ENCODE measurements at places on chromosomes 12 and 14. TPM values are rescaled to one million over a fixed set of nuclear protein-coding genes. Genes with fewer than 3 reads are reported as not detected.
A peak's percentile ranks its signal among the peaks of the same experiment; 100 is the strongest.

The VSIG10 gene
- total RNA-seq: 22.6 TPM

GRCh38 chr14:39005044-39005880 lies 97.8 kb downstream of the SEC23A start:
- DNase-seq: no peak

- no peak for DNase-seq
Measured at GRCh38 chr12:121501946-121502345, 78.9 kb downstream of the KDM2B start.

- DNase-seq: peak; percentile 88
Measured at GRCh38 chr12:18250313-18250916, 10.9 kb upstream of the PIK3C2G start.

The OTOGL gene
- total RNA-seq: 0.13 TPM

- peak; percentile 42 for DNase-seq
Measured at GRCh38 chr14:106308839-106309389, 782.5 kb downstream of the TMEM121 start.

The SPIC gene
- total RNA-seq: not detected

- no peak for DNase-seq
Measured at GRCh38 chr12:80593766-80594165, 113.7 kb upstream of the MYF6 start.

- no peak for DNase-seq
Measured at GRCh38 chr12:26806556-26806955, 26.4 kb downstream of the ITPR2 start.

DNA sequence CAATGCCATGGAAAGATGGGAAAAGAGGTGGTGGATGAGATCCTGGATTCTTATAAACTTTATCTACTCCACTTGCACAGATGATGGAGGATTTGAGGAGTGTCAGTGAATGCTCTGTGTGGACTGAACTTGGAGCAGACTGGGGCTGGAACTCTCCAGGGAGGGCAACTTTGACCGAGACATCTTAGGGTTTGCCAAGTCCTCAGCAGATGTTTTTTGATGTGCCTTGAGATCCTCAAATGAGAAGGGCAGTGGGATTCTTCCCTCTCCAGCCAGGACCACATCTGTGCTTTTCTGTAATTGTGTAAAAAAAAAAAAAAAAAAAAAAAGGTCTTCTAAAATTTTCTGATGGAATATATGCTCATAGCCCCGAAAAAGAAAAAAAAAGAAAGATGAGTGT lies 23.0 kb upstream of the MYL2 start:
- DNase-seq: no peak

DNA sequence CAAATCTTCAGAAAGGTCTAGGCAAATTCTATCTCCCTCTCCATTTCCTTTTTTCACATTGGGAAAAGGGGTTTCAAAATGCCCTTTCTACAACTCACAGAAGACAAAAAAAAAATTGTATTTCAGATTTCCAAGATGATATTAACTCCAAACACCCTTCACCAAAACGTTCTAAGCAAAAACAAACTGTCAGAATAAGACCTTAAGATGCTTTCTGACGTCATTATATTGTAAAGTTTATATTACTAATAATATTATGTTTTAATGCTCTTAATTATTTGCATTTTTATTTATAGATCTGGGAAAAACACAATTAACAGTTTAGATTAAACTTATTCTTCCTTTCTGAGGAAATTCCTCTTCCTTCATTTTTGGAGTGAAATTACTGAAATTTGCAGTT lies 624.2 kb downstream of the GALC start:
- no peak for DNase-seq

DNA sequence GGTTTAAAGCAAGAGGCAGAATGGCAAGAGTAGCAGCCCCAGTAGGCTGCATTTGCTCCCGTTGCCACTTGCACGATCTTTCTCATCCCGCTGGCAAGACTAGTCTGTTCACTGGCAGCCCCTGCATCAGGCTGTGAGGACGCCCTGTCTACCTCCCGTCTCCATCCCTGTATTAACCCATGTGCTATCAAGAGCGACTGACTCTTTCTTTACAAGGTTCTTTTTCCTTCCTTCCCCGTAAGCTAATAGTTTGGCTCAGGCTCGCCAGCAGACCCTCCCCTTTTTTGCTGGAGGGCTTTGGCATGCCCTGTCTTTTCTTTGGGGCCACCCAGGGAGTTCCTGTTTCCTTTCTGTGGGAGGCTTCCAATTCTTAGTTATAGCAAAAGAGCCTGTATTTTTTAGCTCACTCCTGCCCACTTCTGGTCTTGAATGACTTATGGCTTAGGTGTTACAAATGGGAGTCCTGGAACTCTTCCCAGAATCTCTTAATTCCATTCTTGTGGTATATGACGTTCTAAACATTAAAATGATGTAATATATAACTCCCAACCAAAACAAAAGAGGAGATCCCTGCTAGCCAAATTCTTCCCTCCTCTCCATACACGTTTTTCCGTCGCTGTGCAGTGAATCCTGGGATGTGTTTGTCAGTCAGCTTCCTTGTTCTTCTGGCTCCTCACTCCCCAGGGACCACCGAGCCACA lies 149.0 kb downstream of the PRKCH start:
- DNase-seq: peak; percentile 63

The PRB2 gene
- not detected for total RNA-seq

DNA sequence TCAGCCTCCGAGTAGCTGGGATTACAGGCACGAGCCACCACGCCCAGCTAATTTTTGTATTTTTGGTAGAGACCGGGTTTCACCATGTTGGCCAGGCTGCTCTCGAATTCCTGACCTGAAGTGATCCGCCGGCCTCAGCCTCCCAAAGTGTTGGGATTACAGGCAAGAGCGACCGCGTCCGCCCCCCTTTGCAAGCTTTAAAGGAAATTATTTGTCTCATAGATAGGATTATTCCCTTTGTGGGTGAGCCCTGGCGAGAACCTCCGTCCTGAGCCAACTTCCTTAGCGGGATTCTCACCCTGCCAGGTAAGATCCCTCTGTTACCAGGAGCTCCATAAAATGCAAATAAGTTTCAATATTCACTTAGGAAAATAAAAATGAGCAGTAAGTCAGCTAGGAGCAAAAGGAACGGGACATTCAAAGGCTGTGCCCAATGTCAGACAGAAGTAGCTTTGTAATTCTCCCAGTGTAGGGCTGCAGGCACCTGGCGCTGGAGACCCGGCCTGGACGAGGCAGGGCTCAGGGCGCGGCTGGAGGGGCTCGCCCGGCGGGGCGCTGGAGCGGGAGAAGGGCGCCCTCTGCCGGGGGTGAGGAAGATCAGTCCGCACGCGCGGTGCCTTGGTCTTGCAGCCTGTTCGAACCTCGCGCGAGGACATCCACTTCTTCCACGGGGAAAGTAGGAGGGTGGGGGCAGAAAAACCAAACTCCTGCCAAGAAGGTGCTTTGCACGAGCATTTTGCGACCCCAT lies 47.2 kb upstream of the PLXNC1 start:
- DNase-seq: peak; percentile 87

DNA sequence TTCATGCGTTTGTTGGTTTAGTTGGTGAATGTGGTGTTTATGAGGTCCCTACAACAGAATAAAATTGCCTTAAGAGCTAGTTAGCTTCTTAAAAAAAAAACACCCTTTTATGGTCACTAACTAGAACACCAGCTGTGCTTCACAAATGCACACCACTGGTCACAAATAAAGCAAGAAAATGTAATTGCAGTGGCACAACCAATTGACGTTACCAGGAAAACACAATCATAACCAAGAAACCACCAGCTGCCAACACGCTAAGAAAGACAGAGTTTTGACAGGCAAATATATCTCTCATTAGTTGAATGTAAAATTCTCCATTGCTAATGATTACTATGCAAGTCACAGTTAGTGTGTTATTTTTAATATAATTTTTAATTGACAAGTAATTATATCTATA lies 389.9 kb downstream of the ADAMTS20 start:
- DNase-seq: no peak

GRCh38 chr14:76101391-76102379 lies 50.0 kb upstream of the GPATCH2L start:
- DNase-seq: no peak

GRCh38 chr12:44716711-44717110 lies 159.4 kb downstream of the NELL2 start:
- DNase-seq: peak; percentile 4

DNA sequence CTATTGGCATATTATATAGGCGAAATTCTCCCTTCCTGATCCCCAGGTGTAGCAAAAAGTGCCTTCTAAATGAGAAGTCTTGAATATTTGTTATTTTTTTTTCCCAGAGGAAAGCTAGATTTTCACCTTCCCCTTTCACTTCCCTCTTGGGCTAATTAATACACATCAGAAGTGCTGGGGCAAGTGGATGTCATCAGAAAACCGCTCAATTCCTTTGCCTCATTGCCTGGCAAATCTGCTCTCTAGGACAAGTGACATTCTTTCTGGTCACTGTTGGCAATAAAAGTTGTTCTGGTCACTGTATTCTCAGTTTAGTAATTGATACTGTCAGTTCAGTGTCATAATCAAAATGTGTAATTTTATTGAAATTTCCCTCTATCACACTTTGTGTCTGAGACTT lies 174.5 kb downstream of the ETNK1 start:
- DNase-seq: no peak

GRCh38 chr14:64671591-64671990 lies 32.6 kb upstream of the PLEKHG3 start:
- peak; percentile 66 for DNase-seq

- no peak for DNase-seq
Measured at GRCh38 chr12:107129315-107129930, 36.1 kb upstream of the CRY1 start.

DNA sequence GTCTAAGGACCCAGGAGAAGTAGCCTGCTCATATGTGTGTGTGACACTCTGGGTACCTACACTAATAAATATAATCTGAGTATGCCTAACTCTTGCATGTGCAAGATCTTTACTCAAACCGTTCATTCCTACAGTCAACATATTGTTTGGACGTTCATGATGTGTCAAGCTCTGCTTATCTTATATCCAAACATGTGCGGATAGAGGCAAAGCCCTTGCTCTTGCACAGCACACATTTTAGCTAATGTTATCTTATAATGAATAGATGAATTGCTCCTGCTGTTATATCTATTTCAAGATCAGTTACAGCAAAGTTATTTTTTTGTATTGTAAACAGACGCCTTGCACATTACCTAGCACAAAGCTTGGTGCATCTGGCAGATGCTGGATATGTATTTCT lies 228.4 kb upstream of the FLRT2 start:
- DNase-seq: no peak

- peak; percentile 62 for DNase-seq
Measured at GRCh38 chr14:72892103-72892878, 1.6 kb downstream of the DPF3 start.

DNA sequence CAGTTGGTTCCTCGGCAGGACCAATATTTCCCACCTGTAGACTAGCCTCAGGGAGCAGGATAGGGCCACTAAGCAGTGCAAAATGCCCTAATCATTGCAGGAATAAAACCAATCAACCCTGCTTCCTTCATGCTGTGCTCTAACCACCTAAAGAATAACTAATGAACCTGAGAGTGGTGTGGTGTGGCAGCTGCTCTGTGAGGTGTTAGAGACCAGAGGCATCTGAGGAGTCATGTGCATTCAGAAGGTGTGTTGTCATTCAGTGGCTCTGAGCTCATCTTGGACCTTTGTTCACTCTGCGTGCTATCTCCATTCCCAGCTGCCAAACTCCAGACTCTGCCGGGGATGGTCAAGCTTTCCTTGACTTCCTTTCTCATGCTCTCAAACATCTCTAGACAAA lies 136.7 kb upstream of the EGLN3 start:
- DNase-seq: no peak

DNA sequence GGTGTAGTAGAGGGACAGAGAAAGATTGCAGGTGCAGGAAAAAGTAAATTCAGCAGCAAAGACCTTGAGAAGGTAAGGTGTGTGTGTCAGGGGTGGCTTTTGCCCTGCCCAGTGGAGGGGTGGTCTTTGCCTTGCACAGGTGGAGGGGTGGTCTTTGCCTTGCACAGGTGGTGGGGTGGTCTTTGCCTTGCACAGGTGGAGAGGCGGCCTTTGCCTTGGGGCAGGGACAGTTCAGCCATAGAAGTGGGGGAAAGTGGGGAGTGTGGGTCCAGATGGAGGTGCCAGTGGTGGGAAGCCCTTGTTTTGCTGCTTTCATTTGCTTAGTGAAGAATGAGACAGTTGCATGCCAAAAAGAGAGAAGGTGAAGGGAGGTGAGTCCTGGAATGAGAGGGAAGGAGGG lies 65.7 kb downstream of the PRMT8 start:
- DNase-seq: no peak

The ZDHHC22 gene
- total RNA-seq: 0.31 TPM

DNA sequence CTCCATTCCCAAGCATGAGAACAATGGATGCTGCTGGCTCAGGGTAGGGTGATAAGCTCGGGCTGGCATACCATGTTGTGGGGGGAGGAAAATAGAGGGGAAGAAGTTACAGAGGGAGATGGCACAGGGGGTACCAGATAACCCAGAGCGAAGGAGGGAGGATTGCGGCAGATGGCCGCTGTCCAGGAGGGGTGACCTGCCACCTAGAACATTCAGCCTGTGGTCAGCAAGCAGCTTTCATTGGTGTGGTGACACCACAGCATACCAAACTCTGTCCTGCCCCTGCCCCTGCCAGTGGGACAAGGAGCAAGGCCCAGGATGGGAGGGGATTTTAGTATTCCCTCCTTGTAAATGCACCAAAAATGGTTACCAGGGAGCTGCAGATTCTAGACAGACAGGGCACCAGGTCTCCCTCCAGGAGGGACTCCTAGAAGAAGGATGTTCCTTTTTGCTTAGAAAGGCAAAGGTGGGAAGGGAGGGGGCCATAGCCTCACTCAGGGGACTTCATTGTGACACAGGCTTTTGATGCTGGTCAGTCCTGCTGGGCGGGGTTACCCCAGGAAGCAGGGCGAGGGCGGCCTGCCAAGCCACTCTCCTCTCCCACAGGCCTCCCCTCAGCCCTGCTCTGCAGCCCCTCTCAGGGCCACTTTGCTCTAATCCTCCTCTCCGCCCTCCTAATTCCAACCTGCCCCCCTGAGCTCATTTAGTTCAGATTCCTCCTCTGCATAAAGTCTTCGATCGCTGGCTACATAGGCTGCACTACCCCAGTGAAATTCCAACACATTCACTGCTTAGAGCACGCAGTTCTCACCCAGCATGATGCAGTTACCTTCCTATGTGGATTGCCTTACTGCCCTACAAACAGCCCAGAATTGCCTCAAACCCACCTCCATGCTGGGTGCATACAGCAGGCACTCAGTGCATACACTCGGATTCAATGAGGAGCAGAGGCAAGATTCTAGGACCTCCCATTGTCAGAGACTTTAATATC lies 36.0 kb upstream of the PLEKHG6 start:
- peak; percentile 61 for DNase-seq

DNA sequence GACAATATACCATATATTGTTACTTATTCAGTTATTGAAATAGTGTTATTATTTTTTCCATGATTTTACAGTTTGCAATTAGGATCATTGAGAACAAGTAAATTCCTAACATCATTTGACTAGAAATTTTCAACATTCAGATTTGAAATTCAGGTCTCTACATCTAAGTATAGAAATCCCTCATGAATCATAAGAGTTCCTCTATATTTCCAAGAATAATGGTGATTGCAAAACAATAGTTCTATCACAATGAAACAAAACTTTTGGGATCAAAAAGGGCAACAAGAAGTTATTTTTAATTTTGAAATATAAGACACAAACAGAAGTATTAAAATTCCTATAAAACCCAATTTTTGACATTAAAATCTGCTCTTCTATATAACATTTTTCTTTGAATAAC lies 10.8 kb downstream of the CLEC1A start:
- DNase-seq: no peak

- no peak for DNase-seq
Measured at GRCh38 chr14:78593949-78594348, 423.8 kb downstream of the NRXN3 start.

Measured in neural progenitor cell (in vitro differentiated cells).